ENCODE measurements at places on chromosomes 4 and X.

- DNase-seq = no peak
These were observed 1806.7 kb upstream of the PCDH7 start for GRCh38 chr4:28913466-28913865.

DNA sequence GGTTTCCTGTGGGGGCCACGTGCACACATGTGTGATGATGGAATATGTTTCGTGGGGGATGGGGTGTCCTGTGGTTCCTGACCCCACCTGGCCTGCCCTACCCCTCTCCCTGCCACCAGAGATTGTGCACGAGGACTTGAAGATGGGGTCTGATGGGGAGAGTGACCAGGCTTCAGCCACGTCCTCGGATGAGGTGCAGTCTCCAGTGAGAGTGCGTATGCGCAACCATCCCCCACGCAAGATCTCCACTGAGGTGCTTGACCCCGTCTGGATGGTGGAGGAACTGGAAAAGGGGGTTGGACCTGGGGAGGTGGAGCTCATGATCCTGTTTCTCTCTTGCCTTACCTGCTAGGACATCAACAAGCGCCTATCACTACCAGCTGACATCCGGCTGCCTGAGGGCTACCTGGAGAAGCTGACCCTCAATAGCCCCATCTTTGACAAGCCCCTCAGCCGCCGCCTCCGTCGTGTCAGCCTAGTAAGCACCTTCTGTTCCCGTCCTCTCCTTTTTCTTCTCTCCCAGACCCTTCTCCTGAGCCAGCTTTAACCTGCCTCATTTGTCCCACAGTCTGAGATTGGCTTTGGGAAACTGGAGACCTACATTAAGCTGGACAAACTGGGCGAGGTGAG lies 5.9 kb downstream of the CDK16 start:
- DNase-seq = no peak

DNA sequence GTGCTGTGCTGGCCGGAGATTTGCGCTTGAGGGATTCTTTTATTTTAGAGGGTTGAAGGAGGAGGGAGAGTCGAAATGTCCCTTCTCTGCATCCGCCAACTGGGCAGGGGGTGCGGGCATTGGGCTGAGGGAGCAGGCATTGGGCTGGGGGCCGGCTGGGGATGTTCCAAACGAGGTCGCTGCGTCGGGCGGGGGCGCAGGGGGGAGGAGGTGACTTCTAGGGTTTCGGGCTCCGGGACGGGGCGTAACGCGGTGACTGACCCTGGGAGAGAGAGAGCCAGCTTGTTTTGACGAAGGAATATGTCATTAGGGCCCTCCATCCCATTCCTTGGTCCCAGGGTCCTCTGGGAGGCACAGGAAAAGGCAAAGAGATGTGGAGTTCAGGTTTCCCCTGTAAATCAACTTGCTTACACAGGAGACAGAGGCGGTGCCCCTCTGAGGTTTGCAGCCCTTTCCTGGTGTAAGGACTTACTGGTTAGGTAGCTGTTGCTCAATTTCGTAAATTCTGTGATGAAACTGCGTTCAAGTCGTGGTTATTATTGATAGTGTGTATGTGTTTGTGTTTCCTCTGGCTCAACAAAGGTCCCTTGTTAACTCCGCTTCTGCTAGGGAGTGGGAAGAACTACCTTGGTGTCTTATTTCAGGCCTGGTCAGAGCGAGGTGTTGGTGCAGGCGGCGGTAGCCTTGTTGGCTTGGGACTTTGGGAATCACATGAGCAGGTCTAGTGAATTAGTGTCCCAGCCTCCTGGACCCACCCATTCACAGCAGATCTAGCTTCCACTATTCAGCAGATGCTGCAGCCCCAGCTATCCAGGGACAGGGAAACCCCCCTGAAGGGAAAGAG lies 716 bp downstream of the FHIP1A start:
- DNase-seq = no peak

GRCh38 chrX:31349515-31349914 lies 277.7 kb upstream of the FTHL17 start:
- DNase-seq = no peak

DNA sequence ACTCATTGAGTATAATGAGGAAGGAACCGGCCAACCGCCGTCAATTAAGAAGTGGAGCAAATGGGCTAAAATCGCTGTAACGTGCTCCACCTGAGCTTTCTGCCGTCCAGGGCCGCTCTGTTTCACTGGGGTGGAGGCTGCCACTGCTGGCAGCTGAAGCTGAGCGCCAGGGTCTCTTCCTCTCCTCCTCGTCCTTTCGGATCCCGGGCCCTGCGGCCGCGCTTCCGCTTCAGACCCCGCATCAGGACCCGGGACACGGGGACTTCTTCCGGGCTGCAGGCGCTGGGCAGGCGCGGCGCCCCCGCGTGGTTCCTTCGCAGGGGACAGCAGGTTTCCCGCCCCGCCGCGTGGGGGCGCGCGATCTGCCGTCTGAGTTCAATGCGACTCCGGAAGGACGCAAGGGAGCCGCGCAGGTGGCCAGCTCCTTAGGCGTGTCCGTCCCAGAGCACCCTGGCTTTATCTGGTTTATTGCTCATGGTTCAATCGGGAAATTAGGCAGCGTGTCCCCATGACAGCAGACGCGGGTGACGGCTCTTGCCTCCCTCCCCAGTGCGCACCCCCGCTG lies 519.8 kb downstream of the TRIML1 start:
- no peak for DNase-seq

- DNase-seq = no peak
These were observed 38.7 kb downstream of the PPP1R2C start for GRCh38 chrX:42739258-42739657.

- DNase-seq = no peak
These were observed 105.9 kb downstream of the IL1RAPL1 start for GRCh38 chrX:28693101-28693500.

DNA sequence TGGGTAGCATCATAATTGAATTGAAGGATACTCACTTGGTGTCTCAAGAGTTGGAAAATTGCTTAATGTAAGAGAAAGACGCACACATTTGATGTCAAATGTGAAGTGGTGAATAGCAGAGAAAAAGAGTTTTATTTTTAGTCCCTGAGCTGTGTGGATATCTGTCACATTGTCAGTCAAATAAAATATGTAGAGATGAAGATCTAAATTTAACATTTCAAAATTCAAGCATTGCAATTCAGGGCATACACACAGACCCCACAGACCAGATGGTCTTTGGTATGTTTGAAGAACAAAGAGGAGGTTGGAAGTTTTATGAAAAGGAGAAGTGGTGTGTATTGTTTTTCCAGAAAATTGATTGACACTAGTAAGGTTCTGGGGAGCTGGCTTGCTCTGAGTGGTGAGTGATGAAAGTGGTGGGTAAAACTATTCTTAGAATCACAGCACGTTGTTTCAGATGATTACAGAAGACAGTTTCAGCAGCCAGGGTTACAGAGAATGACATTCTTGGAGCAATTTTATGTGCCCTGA lies 44.9 kb upstream of the BBS12 start:
- no peak for DNase-seq

GRCh38 chr4:40264995-40265909 lies 68.4 kb downstream of the RHOH start:
- DNase-seq = no peak

DNA sequence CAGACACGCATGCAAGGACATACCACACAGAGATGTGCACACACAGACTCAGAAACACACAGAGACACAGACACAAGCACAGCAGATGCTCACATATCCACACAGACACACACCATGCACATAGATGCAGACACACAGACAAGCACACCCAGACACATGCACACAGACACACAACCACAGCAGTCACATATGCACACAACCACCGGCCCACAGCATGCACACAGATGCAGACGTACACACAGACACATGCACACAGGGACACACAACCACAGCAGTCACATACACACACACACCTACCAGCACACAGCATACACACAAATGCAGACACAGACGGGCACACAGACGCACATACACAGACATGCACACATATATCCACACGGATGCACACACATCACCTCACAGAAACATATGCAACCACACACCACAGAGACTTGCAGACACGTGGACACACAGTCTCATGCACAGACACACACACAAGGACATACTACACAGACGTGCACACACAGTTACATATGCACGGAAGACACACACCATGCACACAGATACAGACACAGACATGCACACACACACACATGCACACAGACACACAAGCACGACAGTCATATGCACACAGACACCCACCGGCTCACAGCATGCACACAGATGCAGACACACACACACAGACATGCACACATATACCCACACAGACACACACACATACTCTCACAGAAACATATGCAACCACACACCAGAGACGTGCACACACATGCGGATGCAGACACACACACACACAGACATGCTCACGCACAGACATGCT lies 25.2 kb upstream of the SLC25A6 start:
- DNase-seq = no peak

DNA sequence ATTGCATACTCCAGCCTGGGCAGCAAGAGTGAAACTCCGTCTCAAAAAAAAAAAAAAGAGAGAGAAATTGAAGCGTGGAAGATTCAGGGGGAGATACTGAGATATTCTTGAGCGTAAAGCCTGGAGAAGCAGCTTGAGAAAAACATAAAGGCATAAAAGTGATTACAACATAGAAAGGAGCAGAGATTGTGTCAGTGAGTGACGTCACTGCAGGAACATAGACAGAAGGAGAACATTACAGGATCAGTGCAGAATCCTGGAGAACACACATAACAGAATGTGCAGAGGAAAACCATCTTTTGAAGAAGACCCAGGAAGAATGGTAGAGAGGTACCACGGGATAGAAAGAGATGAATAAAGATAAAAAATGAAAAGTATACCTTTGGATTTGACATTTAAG lies 147.0 kb downstream of the APBB2 start:
- no peak for DNase-seq

DNA sequence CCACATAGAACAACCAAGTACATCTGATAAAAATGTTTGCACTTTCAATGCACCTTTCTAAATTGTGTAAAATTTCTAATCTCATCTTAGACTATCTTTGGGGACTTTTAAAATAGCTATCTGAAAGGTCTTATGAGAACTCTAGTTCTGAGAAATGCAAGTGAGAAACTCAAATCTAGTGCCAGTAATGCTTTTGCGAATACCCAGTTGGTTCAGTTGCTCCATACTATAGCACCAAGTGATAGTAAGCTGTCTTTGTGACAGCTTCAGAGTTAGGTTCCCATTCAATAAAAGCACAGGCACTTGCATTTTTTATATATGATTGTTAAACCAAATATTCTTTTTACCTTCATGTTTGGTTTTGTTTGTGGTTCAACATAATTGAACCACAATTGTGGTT lies 4.5 kb upstream of the ITM2A start:
- DNase-seq = no peak

DNA sequence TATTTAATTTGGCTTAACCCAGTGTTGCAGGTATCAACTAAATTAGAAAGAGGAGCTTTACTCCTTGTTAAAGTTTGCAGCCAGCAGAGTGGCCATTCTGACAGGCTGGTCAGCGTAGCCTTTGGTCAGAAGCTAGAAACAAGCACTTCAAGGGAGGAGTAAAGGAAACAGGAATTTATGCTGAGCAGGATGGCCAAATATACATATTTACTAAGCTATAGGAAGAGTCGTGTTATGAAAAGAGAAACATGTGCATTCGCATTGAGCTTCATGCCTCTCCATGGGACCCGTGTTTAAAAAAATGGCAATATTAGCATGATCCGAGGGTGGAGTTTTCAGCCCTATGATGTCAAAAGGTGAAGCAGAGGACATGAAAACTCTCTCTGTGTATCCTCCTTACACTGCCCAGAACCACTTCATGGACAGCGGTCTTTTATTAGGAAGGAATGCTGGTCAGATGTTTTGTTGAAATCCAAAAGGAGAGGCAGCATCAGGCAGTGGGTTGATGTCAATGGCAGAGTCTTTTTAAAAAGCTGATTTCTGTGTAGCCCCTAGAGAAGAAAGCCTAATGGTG lies 71.8 kb upstream of the MAPK10 start:
- DNase-seq = no peak

GRCh38 chrX:349196-349595 lies 30.6 kb upstream of the GTPBP6 start:
- DNase-seq = no peak

DNA sequence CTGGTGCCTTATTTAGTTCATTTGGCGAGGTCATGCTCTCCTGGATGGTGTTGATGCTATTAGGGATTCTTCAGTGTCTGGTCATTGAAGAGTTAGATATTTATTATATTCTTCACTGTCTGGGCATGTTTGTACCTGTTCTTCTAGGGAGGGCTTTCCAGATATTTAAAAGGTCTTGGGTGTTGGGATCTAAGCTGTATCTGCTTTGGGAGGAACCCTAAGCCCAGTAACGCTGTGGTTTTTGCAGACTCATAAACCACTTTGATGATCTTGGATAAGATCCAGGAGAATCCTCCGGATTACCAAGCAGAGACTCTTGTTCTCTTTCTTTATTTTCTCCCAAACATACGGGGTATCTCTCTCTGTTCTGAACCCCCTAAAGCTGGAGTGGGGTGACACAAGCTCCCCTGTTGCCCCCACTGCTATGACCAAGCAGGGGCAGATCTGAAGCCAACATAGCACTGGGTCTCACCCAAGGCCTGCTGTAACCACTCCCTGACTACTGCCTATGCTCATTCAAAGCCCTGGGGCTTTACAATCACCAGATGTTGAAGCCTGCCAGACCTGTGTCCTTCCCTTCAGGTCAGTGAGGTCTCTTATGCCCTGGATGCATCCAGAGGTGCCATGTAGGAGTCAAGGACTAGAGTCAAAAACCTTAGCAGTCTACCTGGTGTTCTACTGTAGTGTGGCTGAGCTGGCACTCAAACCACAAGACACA lies 187.6 kb downstream of the GUCY2F start:
- DNase-seq = no peak

DNA sequence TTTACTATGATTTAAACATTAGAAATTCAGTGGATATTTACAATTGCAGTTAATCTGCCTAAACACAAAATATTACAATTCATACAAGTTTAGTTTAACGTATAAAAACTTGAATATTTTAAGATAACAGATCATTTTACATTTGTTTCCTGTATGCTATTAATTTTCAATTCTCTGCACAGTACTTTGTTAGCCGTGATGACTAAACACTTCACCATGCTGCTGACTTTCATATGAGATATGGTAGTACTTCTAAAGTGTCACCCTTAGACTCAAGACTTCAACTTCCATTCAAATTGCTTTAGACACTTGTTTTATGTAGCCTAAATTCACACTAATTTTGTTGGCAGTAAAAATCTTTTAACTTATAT lies 1646.4 kb upstream of the ADGRL3 start:
- no peak for DNase-seq

- no peak for DNase-seq
These were observed 60.8 kb downstream of the AWAT2 start for GRCh38 chrX:69988955-69989394.

DNA sequence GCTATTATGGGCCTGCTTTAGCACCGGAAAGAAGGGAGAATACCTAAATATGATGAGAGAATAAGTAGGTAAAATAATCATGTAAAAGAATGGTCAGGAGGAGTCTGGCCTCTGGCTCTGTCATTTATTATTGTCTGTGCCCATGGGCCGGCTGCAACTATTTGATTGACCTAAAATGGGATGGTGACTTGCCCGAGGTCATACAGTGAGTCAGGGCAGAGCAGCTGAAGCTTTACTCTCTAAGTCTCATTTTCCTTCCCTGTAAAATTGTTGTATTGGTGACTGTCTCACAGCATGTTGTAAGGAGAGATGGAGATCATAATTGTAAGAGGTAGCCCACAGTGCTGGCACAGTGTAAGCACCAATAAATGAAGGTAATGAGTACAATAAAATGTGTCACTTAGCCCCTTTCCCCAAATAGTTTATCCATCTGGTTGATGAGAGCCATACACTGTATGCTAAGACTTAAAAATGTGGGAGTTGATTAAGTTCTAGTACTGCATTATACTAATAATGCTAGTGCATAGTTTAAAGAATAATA lies 39.6 kb downstream of the RUFY3 start:
- no peak for DNase-seq

Data from GM12892 (cell line).